ENCODE measurements at places on chromosomes 7 and 10.

DNA sequence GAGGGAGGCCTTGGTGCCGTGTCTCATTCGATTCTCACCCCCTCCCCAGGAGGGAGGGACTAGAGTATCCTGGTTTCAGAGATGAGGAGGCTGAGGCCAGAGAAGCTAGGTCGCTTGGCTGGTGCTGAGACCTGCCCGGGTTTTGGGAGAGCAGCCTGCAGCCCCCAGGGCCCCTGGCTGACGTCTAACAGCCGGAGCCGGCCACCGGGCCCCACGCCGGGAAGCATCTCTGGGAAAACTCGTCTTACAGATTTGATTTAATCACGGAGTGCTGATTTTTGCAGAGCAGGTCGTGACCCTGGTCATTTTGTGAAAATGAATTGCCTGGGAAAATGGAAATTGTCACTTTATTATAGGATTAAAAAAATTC lies 97.5 kb downstream of the MICALL2 start:
- no peaks in the 10 kb centered on the region for H3K36me3 ChIP-seq
- H3K27ac ChIP-seq: no peak overlapping the region
- DNase-seq: no peak
- no peaks in the 10 kb centered on the region for H3K4me1 ChIP-seq

DNA sequence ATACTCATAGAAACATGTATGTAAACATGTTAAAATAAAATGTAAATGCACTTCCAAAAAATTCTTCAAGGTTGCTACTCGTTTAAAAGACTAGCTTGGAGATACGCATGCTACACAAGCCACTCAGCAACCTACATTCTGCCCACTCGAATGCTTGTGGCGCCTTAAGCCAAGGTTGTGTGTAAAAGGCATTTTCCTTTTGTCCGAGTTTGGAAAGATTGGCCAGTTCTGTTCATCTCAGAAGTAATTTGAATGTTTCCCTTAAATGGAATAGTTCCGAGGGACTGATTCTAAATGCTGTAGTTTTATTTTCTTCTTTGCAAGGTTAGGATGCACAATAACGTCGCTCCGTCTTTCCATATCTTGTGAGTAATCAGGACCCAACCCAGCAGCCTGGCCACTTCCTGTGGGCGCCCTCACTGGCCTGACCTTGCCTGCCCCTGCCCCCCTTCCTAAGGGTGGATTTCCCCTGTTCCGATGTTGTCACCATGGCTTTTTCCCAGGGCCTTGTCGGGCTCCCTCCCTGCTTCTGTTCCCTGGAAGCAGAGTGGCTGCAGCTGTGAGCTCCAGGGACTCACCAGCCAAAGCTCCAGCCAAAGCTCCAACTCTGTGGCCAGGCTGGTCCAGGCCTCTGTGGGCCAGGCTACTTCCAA lies 70.6 kb downstream of the PTPRE start:
- H3K27me3 ChIP-seq: no peaks in the 10 kb centered on the region
- H3K36me3 ChIP-seq: no peaks in the 10 kb centered on the region
- no peak overlapping the region for H3K27ac ChIP-seq
- H3K4me3 ChIP-seq: no peak overlapping the region
- H3K4me1 ChIP-seq: no peaks in the 10 kb centered on the region
- peak; percentile 34 for DNase-seq

DNA sequence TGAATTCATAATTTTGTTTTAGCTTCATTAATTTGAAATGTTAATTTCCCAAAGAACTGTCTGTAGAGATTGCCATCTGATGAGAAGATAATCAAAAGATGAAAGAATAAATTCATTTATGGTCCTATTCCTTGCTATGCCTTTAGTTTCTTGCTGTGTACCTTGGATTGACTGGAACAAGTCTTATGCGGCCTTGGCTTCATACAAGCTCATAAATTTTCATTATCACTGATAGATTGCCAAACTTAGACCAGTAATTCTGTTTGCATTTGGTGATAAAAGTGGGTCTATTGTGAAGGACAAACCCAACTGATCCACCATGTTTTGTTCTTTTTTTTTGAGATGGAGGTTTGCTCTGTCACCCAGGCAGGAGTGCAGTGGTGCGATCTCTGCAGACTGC lies 48.2 kb downstream of the ARID5B start:
- H3K4me1 ChIP-seq: peaks cover 3% of the 10 kb centered on the region
- no peak overlapping the region for H3K4me3 ChIP-seq
- no peaks in the 10 kb centered on the region for H3K27me3 ChIP-seq
- no peak for DNase-seq
- H3K27ac ChIP-seq: no peak overlapping the region
- H3K36me3 ChIP-seq: no peaks in the 10 kb centered on the region

DNA sequence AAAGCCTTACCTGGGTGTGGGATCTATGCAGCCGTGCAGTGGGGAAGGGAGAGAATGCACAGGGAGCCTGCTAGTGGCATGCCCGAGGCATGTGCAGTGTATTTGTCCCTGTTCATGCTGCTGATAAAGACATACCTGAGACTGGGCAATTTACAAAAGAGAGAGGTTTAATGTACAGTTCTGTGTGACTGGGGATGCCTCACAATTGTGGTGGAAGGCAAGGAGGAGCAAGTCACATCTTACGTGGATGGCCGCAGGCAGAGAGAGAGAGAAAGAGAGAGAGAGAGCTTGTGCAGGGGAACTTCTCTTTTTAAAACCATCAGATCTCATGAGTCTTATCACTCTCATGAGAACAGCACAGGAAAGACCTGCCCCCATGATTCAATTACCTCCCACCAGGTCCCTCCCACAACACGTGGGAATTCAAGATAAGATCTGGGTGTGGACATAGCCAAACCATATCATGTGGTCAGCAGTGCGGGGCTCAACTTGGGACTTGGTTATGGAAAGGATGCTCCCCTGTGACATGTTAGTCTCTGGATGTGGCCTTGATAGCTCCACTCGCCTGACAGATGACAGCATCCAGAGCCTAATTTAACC lies 128.9 kb downstream of the DOCK1 start:
- H3K4me1 ChIP-seq: no peaks in the 10 kb centered on the region
- H3K27ac ChIP-seq: no peak overlapping the region

DNA sequence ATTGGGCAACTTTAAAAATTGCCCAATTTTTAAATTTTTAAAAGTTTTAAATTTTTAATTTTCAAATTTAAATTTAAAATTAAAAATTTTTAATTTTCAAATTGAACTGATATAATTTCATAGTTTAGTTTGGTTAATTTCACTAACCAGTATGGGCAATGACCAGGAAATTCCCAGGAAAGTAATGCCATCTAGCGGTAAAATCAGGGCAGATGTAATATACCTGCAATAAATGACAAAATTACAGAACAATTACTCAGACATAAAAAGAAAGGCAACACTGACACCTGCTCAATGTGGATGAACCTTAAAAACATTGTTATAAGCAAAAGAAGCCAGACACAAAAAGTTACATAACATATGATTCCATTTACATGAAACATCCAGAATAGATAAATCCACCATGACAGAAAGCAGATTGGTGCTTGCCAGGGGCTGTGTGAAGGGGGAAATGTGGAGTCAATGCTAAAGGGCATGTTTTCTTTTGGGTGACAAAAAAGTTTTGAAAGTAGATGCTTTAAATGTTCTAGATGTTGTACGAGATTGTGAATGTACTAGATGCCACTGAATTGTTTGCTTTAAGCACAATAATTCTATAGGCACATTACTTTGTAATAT lies 28.6 kb upstream of the SLC16A12 start:
- H3K27me3 ChIP-seq: no peaks in the 10 kb centered on the region
- H3K4me3 ChIP-seq: no peak overlapping the region
- no peaks in the 10 kb centered on the region for H3K4me1 ChIP-seq
- H3K27ac ChIP-seq: no peak overlapping the region

GRCh38 chr10:99845837-99846382 lies 63.5 kb downstream of the ABCC2 start:
- H3K27me3 ChIP-seq: no peaks in the 10 kb centered on the region
- peak; percentile 83 for DNase-seq
- no peak overlapping the region for H3K27ac ChIP-seq
- H3K4me3 ChIP-seq: no peak overlapping the region
- H3K36me3 ChIP-seq: no peaks in the 10 kb centered on the region
- peaks cover 6% of the 10 kb centered on the region for H3K4me1 ChIP-seq

DNA sequence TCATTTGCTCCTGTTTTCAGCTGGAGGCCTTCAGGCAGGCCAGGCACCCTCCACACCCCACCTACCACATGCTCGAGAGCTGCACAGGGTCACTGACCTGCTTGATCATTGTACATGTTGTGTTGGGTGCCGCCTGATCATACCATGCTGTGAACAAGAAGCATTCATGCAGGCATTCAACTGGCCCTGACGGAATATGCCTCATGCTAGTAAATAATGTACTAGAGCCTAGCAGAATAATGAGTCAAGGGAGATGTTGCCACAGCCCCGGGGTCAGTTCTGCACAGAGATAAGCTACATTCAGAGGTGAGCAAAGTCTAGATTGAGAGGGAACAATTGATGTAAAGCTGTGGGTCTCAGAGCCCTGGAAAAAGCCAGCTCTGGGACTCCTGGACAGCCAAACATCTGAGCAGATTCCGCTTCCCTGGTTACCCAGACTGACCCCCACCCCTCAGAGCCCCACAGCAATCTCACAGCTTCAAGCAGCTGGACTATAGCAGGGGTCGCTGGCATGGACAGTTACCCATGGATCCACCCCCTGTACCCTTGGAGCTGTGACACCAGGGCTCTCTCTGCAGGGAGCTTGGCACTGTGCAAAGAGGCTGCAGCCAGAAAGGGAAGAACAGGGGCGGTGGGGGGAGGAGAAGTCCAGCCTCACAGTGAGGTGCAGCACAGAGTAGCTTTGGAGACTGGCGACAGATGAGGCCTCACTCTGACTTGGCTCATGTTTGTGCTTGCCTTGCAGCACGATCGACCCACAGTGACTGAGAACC lies 86.6 kb downstream of the FRMPD2 start:
- no peak overlapping the region for H3K27ac ChIP-seq
- H3K4me1 ChIP-seq: no peaks in the 10 kb centered on the region
- H3K4me3 ChIP-seq: no peak overlapping the region
- DNase-seq: no peak

- H3K27me3 ChIP-seq: no peaks in the 10 kb centered on the region
- H3K36me3 ChIP-seq: no peaks in the 10 kb centered on the region
- no peak for DNase-seq
- peak overlapping the region; percentile 98 for H3K4me3 ChIP-seq
- peaks cover 23% of the 10 kb centered on the region for H3K4me1 ChIP-seq
- peak overlapping the region; percentile 91 for H3K27ac ChIP-seq
These were observed 1.2 kb downstream of the NT5C3A start for GRCh38 chr7:33061282-33061937.

DNA sequence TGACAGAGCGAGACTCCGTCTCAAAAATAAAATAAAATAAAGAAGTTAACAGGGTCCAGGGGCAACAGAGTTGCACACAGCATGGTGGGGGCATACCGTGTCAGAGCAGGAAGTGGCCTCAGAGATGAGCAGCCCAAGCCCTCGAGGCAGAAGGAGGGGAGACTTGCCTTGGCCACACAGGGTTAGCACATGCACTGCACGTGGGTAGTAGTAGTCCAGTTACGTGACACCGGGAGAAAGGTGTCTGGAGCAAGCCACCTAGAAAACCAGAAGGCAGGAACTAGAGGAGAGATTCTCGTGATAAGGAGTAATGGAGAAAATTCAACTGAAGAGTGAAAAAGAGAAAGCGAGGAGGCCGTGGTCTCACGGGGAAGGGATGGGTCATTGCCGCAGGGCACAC lies 9.8 kb upstream of the DENND2A start:
- no peaks in the 10 kb centered on the region for H3K36me3 ChIP-seq
- DNase-seq: no peak
- H3K4me1 ChIP-seq: peaks cover 8% of the 10 kb centered on the region
- H3K27me3 ChIP-seq: no peaks in the 10 kb centered on the region
- no peak overlapping the region for H3K27ac ChIP-seq

- H3K27ac ChIP-seq: no peak overlapping the region
- no peaks in the 10 kb centered on the region for H3K36me3 ChIP-seq
- DNase-seq: no peak
- H3K4me3 ChIP-seq: no peak overlapping the region
These were observed 58.3 kb downstream of the DOCK4 start for GRCh38 chr7:112147793-112148361.

- H3K4me3 ChIP-seq: no peak overlapping the region
- no peak overlapping the region for H3K27ac ChIP-seq
- DNase-seq: no peak
- H3K27me3 ChIP-seq: no peaks in the 10 kb centered on the region
- peaks cover 59% of the 10 kb centered on the region for H3K4me1 ChIP-seq
These were observed 8.8 kb downstream of the BAG3 start for GRCh38 chr10:119659951-119660350.

DNA sequence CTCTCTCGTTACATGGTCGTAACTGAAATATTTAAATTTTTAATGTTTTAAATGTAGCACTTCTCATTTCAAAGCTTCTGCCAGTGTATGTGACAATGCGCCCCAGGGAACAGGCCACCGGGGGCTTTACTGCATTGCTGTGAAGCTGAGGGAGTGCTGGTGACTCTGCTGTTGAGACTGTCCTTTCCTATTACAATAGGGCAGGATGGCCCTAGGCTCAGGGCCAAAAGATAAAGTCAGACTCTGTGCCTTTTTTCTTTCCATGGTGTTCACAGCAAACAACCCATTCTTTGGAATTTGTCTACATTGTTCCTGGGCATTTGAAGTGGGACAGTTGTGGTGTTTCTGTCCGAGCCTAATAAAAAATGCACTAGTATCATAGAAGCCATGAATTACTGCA lies 107.3 kb downstream of the GALNT11 start:
- H3K36me3 ChIP-seq: no peaks in the 10 kb centered on the region
- H3K27ac ChIP-seq: no peak overlapping the region
- no peaks in the 10 kb centered on the region for H3K27me3 ChIP-seq
- no peak for DNase-seq
- no peak overlapping the region for H3K4me3 ChIP-seq

All from body of pancreas (tissue), 4 donors.